ENCODE measurements at places on chromosomes 11 and 22.

DNA sequence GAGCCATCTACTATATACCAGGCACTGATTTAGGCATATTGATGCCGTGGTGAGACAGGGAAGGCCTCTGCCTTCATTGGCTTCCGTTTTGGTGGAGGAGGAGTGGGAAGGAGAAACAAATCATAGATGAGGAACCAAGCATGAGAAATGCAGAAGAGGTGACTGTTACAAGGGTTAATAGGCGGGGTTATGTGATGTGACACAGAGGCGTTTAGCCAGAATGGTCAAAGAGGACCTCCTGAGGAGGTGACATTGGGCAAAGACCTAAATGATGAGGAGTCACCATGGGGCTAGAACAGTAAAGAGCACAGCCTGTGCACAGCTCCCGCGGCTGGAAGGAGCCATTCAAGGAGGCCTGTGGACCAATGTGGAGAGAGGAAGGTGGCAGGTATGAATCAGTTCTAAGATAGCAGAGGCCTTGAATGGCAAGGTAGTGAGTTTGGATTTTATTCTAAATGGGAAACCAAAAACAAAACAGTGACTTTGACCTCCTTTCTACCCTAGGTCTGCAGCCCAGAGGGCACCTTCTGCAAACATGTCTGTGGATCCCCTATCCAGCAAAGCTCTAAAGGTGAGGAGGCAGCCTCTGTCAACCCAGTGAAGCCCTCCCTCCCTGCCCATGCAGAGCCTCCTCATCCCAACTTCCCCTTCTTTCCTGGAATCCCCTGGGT is 11.7 kb downstream of the MAFF start:
- no peak for DNase-seq

GRCh38 chr22:30326706-30327362 is at the start of gene TBC1D10A:
TBC1D10A (minus strand) TSS chr22:30326941; CDS start chr22:30326881, 60 bp downstream.
- DNase-seq: peak; percentile 94

DNA sequence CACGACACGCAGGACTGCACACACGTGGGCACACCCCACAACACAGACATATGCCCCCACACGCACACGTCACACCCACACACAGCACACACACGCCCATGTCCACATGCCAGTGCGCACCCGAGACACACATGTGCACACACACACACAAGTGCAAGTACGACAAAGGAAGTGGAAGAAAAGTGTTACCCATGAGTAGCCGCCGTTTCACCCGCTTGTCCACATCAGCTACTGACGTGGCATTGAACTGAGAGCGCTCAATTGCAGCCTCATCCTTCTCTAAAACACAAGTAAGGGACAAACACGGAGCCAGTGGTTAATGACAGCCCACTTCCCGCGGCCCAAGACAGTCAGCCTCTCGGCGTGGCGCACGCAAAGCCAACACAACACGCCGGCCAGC is 68.4 kb upstream of the TTLL12 start:
- DNase-seq: no peak

GRCh38 chr11:62737196-62737595 is 8.9 kb downstream of the TTC9C start:
- no peak for DNase-seq

DNA sequence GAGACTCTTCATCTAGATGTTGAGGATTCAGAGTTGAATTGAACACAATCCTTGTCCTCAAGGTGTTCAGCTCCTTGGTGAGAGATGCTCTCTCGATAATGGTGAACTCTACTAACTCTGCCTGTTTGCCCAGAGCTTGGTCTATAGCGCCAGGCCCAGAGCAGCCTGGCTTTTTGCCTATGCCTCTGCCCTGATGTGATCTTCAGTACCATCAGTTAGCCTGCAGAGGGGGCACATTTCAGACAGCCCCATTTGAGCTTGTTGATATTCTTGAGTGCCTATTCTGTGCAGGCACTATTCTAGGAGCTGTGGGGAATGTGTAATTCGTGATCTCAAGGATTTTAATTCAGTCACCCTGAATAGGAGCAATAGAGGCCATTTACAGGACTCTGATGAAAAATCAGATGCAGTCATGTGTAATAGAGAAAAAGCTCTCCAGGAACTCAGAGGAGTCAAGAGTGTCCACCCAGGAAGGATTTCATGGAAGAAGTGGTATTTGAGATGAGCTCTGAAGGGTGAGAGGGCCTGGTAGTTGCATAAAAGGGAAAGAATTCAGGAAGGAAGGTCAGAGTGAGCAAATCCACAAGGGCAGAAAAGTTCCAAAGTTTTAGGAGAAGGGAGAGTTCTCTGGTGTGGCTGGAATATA is 19.3 kb downstream of the GTPBP1 start:
- peak; percentile 37 for DNase-seq

- DNase-seq: no peak
Measured at GRCh38 chr11:124898263-124898680, 607 bp upstream of the ROBO4 start.

DNA sequence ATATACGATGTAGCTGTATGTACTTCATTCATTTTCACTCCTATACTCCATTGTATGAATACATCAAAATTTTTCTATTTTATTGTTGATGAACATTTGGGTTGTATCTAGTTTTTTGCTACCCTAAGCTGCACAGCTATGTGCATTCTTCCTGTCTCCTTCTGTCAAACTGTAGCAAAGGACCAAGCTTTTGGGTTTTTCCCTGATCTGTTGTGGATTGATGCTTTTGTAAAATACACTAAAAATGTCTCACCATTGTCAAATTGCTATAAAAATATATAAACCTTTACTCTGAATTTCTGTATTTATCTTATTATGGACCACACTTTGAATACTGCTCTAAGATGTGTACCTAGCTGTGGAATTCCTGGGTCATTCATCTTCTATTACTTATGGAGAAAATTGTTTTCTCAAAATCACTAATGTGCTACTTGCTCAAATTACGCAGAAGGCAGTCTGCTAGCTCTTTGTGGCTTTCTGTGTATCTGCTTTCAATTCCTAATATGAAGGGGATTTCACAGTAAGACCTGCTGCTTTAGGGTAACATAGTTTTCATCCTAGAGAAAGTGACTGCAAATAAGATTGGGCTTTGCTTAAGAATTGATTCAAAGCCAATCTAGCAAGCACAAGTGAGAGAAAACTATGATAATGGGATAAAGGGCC is 123.4 kb downstream of the CYP2R1 start:
- DNase-seq: no peak

GRCh38 chr22:47032956-47033647 is 270.7 kb downstream of the TBC1D22A start:
- DNase-seq: no peak

DNA sequence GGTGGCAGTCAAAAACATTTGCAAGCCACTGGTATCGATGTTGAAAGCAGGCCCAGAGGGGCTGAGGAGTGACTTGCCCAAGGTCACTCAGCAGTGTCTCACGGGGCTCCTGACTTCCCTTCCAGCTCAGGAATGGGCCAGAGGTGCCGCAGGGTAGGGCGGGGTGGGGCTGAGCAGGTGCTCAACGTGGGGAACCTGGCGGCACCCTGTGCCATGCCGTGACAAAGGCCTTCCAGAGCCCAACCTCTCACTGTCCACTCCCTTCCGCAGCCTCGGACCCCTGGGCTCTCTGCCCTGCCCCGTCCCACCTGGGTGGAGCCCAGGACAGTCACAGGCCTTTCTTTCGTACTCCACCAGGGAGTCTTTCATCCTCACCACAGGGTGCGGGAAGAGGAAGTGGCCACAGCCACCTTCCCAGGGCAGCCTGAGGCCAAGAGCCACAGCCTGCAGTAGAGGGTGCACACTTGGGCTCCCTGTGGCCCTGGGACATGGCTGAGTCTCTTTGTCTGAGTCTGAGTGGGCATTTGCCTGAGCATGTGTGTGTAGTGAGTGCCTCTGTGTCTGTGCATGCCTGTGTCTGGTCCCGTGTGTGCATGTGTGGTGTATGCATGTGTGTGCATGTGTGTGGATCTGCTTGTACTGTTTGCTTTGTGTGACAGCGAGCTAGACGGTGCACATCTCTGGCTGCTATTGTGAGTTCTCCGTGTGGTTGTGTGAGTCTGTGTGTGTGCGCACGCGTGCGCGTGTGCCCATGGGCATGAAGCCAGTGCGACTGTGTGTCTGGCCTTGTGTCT is 6.0 kb upstream of the LIF start:
- DNase-seq: peak; percentile 36

- DNase-seq: no peak
Measured at GRCh38 chr11:69310934-69311766, 17.2 kb downstream of the MYEOV start.

DNA sequence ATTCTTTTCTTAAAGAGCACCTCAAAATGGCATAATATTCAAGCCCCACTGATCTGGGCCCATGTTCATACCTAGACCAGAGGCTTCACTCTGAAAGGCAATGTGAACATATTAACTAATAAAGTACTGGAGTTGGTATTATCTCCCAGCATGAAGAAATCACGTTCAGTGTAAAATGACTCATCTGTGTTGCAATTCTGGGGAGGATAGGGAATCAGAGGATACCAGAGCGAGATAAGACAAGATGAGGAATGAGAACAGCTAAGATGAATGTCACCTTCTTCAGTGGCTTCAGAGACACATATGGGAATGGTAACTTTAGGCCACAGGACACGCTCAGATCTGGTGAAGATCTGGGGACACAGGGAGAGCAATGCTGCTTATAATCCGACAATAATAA is 121.1 kb downstream of the NTM start:
- DNase-seq: no peak

DNA sequence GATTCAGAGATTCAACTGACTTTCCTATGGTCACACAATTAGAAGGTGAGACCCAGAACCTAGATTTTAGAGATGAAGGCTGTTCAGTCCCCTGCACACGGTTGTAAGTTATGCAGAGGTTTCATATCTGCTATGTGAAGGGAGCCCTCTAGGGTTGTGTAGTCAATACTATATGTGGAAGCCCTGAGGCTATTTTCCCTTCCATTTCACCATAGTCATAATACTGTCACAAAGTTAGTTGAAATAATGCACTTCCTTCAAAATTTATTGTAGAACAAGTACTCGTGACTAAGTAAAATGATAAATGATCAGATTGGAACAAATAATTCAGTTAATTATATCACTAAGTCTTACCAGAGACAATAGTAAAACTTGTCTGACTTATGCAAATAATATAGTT is 48.8 kb downstream of the ENDOD1 start:
- DNase-seq: no peak

DNA sequence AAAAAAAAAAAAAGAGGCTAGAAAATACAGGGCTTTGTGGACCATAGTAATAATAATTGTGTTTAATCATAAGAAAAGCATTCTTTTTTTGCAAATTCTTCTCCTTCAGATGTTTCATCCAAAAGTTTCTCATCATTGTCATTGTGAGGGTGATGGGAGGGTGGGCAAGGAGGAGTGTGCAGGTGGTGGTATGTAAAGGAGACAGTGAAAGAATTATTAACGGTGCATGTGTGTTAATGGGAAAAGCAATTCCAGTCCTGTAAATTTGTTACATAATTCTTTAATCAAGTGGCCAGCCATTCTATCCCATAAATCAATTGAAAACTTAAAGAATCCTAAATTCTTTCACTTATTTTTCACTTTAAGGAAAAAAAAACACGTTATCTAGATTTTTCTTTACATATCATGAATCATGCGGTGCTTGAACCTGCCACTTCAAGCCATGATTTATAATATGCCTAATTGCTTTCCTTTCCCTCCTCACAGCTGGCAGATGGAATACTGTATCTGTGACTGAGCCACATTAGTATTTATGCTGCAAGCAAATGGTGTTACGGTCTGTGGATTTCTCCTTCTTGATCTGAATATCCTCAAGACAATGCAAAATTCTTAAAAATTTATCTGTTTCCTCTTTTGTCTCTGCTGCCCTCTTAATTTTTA is 318.5 kb downstream of the JRKL start:
- DNase-seq: no peak

GRCh38 chr11:46755962-46756361 is 36.9 kb downstream of the F2 start:
- DNase-seq: no peak

DNA sequence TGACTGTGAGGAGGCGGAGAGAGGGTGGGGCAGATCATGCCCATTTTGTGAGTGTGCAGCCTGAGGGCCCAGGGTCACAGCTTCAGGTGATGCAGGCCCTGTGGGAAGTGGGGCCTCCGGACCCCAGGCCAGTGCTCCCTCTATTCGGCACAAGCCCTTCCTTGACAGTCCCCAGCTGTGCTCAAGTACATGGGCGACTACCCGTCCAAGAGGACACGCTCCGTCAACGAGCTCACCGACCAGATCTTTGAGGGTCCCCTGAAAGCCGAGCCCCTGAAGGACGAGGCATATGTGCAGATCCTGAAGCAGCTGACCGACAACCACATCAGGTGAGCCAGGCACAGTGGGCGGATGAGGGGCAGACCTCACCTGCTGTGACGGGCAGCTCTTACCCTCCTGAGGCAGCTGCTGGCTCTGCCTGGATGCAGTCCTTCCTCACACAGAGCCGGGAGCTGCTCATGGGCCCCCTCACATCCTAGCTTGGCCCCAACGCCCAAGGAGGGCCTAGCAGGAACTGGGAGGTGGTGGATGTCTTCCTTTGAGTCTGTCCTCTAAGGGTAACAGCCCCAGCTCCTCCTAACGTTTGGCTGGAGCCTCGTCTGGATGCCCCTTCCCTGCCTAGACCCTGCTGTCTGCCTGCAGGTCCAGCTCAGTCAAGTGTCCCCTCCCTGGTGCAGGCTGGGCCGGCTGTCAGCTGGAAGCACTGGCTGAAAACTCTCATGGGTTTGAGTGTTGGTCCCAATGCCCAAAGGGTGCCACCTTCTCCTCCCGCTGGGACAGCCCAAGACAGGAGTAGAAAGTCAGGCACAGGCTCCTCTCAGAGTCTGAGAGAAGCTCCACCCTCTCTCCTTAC is 76.1 kb downstream of the MYO7A start:
- no peak for DNase-seq

GRCh38 chr11:33899400-33900037 is 7.6 kb upstream of the LMO2 start:
- peak; percentile 58 for DNase-seq

Data from ELF-1 (cell line).